ENCODE measurements at places on chromosomes 7 and 10.

DNA sequence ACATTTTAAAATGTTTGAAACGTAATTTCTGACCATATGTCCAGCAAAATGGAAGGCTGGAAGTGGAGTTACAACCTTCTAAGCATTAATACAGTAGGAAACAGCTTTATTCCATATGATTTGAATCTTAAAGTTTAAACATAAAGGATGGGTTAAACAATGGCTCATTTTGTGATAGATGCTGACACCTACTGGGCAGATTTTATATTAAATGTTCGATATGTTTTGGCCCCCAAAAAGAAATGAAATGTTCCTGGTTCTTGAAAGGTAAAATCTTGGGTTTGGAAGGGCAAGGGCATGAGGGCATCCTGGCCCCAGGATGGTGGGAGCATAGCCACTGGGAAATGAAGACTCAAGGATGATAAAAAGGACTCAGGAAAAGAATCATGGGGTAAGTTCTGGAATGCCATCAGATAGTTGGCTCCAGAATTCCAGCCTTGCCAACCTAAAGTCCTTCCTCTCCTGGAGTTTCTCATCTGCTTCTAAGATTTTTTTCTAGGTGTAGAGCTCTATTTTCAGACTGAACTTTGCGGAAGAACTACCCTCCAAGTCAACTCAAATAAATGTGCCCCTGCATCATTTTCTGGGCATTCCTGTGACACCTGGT is 34.6 kb upstream of the SLC35G1 start:
- DNase-seq = no peak

DNA sequence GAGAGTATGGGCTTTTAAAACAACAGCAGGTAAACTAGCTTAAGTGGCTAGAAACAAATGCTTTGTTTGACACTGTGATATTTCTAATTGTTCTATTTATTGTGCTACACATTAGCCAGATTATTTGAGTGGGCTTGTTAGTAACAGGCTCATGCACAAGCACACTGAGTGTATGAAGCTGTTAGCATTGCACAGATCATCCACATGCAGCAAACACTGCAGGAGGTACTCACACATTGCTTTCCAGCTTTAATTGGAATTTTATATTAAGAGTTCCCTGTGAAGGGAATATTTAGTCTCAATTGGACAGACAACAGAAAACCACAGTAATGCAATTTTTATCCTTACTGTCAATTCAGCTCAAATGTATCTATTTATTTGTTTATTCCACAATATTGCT is 92.9 kb upstream of the ZNF804B start:
- no peak for DNase-seq

DNA sequence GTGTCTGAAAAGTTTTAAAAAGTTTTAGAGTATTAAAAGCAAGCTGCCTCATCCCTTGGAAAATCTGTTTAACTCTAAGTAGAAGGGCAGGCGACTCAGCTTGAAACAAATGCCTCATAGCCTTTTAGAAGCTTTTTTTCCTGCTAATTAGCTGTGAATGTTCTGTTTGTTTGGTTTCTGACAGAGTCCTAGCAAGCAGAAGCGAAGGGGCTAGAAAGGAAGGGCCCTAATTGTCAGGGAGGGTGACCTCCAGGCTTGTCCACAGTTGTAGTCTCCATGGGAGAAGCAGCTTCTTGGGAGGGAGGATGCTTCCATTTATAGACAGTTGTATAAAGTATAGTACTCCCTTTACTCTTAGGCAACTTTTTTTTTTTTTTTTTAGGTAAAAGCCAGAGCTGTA is 90.9 kb downstream of the DNAJC1 start:
- DNase-seq = no peak

DNA sequence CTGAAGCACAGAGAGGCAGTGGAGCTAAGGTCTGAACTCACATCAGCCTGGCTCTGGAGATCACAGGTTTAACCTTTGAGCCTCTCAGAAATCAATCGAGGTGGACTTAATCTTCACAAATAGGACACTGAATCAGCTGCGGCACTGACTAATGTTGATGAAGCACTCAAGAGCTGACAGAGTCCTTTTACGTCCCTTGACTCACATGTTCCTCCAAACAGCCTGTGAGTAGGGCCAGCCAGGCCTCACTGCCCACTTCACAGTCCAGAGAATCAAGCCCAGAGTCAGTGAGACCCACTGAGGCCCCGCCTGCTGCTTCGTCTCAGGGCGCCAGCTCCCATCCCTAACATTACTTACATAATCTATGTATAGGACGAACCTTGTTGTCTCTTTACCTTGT is 63.1 kb downstream of the TNS3 start:
- DNase-seq = no peak

All from NCI-H1105 (cell line).